ENCODE measurements at places on chromosomes 5 and 9. TPM values are rescaled to one million over a fixed set of nuclear protein-coding genes. Genes with fewer than 3 reads are reported as not detected.

DNA sequence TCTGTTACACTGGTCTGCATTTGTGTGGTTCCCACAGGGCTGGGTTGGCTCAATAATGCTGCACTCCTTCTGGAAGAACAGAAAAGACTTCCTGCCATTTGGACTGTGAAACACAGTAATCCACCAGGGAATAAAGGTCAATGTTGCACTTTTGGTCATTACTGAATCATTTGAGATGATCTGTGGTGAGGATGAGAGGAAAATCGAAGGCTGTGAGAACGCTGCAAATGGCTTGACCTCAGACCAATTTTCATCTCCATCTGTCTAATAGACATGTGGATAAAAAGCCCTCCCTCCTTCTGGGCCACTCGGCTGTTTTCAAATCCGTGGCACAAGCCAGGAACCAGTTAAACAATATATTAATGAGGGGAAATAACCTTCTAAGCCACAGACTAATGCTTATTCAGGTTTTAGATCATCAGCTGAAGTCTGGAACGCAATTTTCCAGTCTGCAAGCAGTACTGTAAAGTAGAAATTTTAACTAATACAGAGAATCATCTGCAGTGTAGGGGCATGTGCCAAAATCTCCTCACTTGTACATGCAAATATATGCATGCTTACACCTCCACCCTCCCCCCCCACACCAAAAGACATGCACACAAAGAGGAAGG, 20.2 kb downstream of the TLE1 start:
- no peaks in the 10 kb centered on the region for H3K36me3 ChIP-seq
- no peaks in the 10 kb centered on the region for H3K27me3 ChIP-seq

- no peaks in the 10 kb centered on the region for H3K27me3 ChIP-seq
- H3K27ac ChIP-seq = no peak overlapping the region
- no peak overlapping the region for H3K4me3 ChIP-seq
- no peak for DNase-seq
- H3K4me1 ChIP-seq = no peaks in the 10 kb centered on the region
- H3K36me3 ChIP-seq = no peaks in the 10 kb centered on the region
Observed at GRCh38 chr9:92680166-92681119, 10.5 kb upstream of the IPPK start.

The VCAN gene
- 0.06 TPM for total RNA-seq

DNA sequence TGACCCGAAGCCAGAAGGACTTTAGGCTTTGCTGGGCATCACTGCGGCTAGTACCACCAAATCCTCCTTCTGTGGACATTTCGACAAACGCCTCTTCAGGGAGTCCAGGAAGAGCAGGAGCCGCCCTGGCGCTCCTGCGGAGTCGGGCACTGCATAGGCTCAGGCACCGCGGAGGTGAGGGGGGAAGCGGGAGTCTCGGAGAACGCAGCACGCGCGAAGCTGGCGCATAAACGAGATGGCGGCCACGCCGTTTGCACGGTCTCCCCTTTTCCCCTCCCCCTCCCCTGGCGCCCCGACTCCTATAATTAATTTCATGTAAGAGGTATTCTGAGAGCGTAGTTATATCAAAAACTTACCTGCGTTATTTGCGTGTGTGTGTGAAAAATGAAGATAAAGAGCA, 137.8 kb upstream of the GAS1 start:
- H3K4me1 ChIP-seq = no peaks in the 10 kb centered on the region
- no peak overlapping the region for H3K27ac ChIP-seq
- no peak overlapping the region for H3K4me3 ChIP-seq
- no peaks in the 10 kb centered on the region for H3K27me3 ChIP-seq
- no peaks in the 10 kb centered on the region for H3K36me3 ChIP-seq

The SLC22A4 gene
- total RNA-seq = not detected

The KIF12 gene
- total RNA-seq = not detected

The ARID3C gene
- not detected for total RNA-seq

DNA sequence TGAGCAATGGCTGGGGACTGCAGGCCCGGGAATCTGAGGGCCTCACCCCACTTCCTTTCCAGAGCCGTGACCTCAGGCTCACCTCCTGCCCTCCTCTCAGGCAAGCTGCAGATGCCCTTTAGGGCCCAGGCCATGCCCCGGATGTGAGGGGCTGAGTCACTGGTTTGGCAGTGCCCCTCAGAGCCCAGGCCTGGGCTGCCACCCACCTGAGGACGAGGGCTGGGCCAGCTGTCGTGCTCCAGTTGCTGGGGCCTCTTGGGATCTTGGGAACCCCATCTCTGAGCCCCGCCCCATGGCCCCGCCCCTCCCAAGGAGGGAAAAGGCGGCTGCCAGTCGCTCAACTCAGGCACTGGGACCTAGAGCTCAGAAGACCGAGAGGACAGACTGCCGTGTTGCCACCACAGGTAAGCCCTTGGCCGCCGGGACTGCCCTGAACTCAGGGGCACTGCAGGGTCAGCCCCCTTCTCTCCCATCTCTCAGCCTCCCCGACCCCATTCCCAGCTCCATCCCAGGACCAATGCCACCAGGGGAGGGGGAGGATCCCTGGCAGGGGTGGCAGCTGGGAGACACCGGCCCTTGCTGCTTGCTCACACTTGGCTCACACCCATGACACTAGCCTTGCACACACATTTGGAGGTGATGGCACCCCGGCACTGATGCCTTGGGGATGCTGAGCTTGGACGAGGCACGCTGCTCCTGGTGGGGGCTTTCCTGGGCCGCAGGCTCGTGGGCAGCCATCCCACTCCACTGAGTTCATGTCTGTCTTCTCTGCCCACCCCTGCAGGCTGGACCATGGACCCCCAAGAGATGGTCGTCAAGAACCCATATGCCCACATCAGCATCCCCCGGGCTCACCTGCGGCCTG, at the start of gene CYSRT1:
Gene CYSRT1 (plus strand): TSS at position 345 of the 865 bp plus-strand sequence. CDS start 448 bp downstream, at position 793.
- H3K4me1 ChIP-seq = peaks cover 18% of the 10 kb centered on the region
- no peak for DNase-seq
- H3K4me3 ChIP-seq = peak within 1 kb of the TSS; percentile 85
- peak within 1 kb of the TSS; percentile 83 for H3K27ac ChIP-seq

The SPATA31D4 gene
- total RNA-seq = not detected

DNA sequence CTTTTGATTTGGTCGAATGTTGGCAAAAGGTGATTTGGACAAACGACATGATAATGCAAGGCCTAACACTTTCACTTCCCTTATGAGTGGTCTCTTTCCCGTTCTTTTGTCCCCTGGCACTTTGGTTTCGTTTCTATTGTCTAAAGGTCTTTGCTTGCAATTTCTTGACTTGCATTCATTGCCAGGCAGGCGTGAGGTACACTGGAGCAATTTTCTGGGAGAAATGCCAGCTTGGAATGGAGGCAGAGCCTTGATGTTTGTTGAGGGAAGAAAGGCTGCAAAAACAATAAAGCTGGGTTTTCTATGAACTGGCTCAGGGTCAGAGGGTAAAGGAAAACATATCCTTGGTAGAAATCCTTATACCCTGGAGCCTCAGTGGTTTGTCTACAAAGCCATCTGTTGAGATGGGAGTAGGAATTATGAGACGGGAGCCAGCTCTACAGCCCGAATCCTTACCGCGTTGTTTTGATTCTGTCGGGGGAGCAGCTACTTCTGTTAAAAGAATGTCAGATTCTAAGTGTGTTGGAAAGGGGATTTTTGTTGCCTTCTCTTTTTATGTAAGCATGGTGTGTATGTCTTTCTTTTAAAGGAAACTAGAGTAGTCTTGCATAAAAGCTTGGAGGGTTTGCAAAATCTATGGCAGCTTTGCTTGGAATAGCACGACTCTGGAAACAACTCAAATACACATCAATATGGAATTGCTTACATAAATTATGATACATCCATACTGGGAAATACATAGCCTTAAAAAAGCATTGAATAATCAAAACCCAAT, 158.9 kb downstream of the RMI1 start:
- H3K36me3 ChIP-seq = no peaks in the 10 kb centered on the region
- H3K27me3 ChIP-seq = peaks cover 20% of the 10 kb centered on the region
- peaks cover 7% of the 10 kb centered on the region for H3K4me1 ChIP-seq
- DNase-seq = no peak
- H3K27ac ChIP-seq = no peak overlapping the region
- no peak overlapping the region for H3K4me3 ChIP-seq

The RHOBTB3 gene
- 0.61 TPM for total RNA-seq

DNA sequence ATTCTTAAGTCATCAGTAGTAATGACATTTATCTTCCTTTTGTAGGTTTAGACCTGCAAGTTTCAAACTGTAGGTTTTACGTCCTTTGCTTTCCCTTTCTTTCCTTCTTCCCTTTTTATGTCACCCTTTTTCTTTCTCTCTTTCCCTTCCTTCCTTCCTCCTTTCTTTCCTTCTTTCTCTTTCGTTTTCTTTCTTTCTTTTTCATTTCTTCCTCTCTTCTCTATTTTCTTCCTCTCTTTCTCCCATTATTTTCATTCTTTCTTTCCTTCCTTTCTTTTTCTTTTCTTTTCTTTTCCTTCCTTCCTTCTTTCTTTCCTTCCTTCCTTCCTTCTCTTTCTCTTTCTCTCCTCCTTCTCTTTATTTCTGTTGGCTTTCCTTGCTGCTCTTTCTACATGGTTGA, 59.9 kb downstream of the WDR36 start:
- no peaks in the 10 kb centered on the region for H3K27me3 ChIP-seq
- DNase-seq = no peak
- no peaks in the 10 kb centered on the region for H3K4me1 ChIP-seq
- no peaks in the 10 kb centered on the region for H3K36me3 ChIP-seq

GRCh38 chr9:4519604-4520003, 29.3 kb downstream of the SLC1A1 start:
- no peak overlapping the region for H3K27ac ChIP-seq
- peaks cover 3% of the 10 kb centered on the region for H3K4me1 ChIP-seq
- H3K36me3 ChIP-seq = no peaks in the 10 kb centered on the region
- H3K4me3 ChIP-seq = no peak overlapping the region

The LIX1 gene
- not detected for total RNA-seq

DNA sequence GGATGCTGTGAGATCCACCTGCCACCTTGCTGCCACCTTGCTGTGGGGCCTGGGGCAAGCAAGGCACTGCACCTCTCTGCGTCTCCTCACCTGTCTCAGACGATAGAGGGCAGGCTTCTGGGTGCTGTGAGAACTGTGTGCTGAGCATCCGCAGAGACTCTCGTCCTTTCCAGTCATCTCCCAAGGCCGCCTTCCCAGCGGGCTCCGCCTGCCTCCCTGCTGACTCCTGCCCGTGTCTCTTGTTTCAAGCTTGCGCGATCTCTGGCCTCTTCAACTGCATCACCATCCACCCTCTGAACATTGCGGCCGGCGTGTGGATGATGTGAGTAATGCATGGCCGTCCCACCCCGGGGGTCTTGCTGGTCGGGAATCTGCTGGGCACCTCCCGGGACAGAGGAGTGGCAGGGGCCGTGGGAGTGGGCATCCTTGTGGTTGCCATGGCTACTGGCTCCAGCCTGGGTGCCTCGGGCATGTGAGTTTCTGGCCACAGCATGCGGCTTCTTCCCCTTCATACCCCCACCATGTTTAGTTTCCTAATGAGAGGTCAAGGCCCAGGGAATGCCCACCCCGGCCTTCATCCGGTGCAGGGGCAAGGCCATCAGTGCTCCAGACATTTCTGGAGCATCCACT, 3.6 kb downstream of the CACFD1 start:
- no peaks in the 10 kb centered on the region for H3K27me3 ChIP-seq
- DNase-seq = peak; percentile 30
- H3K4me1 ChIP-seq = peaks cover 10% of the 10 kb centered on the region
- no peaks in the 10 kb centered on the region for H3K36me3 ChIP-seq
- H3K27ac ChIP-seq = no peak overlapping the region

- no peaks in the 10 kb centered on the region for H3K36me3 ChIP-seq
- DNase-seq = no peak
- H3K27ac ChIP-seq = no peak overlapping the region
- H3K27me3 ChIP-seq = no peaks in the 10 kb centered on the region
- no peak overlapping the region for H3K4me3 ChIP-seq
- no peaks in the 10 kb centered on the region for H3K4me1 ChIP-seq
Observed at GRCh38 chr5:94432499-94432898, 185.9 kb downstream of the KIAA0825 start.

- no peak for DNase-seq
- peaks cover 7% of the 10 kb centered on the region for H3K4me1 ChIP-seq
- no peak overlapping the region for H3K4me3 ChIP-seq
- H3K27ac ChIP-seq = no peak overlapping the region
Observed at GRCh38 chr5:139799359-139799758, 3.8 kb downstream of the PSD2 start.

DNA sequence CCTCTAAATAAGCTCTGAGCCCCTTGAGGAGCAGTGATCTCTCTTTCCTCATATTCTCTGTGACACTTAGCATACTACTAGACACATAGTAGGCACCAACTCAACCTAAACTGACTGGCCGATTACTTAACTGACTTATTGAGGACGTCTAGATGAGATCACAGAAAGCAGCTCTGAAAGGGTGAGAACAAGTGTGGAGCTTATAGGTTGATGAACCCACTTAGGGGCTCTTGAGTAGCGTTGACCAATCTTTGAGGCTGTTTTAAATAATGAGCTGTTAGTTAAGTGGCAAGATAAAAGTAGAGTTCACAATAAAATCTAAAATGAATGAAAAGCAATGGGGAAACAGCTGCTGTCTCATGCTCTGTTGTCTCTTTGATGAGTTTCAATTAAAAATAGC, 124.7 kb upstream of the TNPO1 start:
- no peaks in the 10 kb centered on the region for H3K36me3 ChIP-seq
- H3K4me3 ChIP-seq = no peak overlapping the region
- no peaks in the 10 kb centered on the region for H3K27me3 ChIP-seq
- H3K27ac ChIP-seq = no peak overlapping the region
- H3K4me1 ChIP-seq = no peaks in the 10 kb centered on the region

GRCh38 chr9:89770531-89771174, 165.8 kb downstream of the GADD45G start:
- no peaks in the 10 kb centered on the region for H3K4me1 ChIP-seq
- no peaks in the 10 kb centered on the region for H3K27me3 ChIP-seq

DNA sequence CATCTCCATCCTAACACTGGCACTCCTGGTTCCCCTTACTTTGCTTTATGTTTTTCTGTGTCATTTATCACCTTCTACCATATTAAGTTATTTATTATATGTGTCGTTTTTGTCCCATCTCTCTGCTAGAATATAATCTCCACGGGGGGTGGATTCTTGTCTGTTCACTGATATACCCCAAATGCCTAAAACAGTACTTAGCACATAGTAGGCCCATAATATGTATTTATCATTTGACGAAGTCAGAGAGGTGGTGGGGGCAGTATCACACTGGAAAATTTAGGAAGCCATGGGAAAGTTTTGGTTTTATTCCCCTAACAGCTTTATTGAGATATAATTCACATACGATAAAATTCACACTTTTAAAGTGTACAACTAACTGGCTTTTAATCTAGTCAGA, 14.4 kb downstream of the ZCCHC9 start:
- H3K27ac ChIP-seq = no peak overlapping the region
- H3K36me3 ChIP-seq = peaks cover 4% of the 10 kb centered on the region
- H3K27me3 ChIP-seq = no peaks in the 10 kb centered on the region
- H3K4me3 ChIP-seq = no peak overlapping the region

GRCh38 chr5:89255845-89256463, 373.0 kb upstream of the MEF2C start:
- no peak overlapping the region for H3K4me3 ChIP-seq
- no peak for DNase-seq
- H3K27me3 ChIP-seq = no peaks in the 10 kb centered on the region
- no peak overlapping the region for H3K27ac ChIP-seq
- H3K36me3 ChIP-seq = no peaks in the 10 kb centered on the region

The IQGAP2 gene
- 125 TPM for total RNA-seq

- H3K36me3 ChIP-seq = no peaks in the 10 kb centered on the region
Observed at GRCh38 chr5:77255617-77256016, 45.1 kb downstream of the PDE8B start.

GRCh38 chr9:103397868-103398600, 402.9 kb downstream of the CYLC2 start:
- no peaks in the 10 kb centered on the region for H3K36me3 ChIP-seq
- H3K27me3 ChIP-seq = no peaks in the 10 kb centered on the region
- H3K4me3 ChIP-seq = no peak overlapping the region
- H3K27ac ChIP-seq = no peak overlapping the region
- peak; percentile 9 for DNase-seq

Data from CD4-positive, alpha-beta memory T cell (primary cell).